ENCODE measurements at places on chromosomes 1 and 21.

- DNase-seq = no peak
Observed at GRCh38 chr1:68959461-68960030, 462.7 kb upstream of the DEPDC1 start.

DNA sequence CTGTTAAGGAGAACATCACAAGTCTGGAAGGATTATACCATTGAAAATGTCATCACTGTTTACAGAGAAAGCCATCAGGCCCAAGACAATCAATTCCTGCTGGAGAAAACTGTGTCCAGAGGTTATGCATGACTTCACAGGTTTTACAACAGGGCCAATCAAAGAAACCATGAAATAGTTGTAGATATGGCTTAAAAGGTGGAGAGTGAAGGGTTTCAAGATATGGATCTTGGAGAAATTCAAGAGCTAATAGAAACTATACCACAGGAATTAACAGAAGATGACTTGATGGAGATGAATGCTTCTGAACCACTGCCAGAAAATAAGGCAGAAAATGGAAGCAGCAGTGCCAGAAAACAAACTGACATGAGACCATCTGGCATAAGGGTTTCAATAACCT is 30.2 kb downstream of the USP1 start:
- DNase-seq = no peak

- DNase-seq = peak; percentile 17
Observed at GRCh38 chr1:10663678-10664035, 132.8 kb downstream of the CASZ1 start.

DNA sequence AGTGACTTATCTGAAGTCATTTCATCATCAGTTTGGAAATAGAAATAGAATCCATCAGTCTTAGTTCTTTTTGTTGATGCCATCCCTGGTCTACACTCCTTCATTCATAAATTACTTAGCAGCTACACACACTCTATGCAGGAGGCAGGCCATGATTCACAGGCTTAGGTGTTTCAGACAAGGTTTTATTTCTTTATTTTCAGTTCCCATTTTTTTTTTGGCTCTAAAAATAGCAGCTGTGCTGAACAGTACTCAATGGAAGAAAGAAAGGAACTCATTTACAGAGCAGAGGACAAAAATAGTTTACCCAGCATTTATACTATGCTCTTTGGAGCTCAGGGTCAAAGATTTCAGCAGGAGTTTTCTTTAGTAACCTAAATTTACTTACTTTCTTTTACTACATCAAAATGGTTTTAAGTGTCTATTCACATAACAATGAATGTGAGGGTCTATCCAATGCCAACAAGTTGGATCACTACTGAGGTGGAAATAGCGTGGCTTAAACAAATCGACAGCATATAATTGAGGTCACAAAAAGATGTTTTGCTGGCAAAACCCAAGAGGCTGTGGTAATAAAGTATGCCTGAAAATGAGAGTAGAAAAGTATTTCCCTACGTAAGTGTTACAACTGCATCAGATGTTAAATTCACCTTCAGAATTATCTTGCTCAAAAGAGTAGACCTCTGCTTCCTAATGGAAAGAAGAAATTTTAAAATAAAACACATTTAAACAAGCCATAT is 7.7 kb downstream of the KRTAP19-8 start:
- DNase-seq = no peak

DNA sequence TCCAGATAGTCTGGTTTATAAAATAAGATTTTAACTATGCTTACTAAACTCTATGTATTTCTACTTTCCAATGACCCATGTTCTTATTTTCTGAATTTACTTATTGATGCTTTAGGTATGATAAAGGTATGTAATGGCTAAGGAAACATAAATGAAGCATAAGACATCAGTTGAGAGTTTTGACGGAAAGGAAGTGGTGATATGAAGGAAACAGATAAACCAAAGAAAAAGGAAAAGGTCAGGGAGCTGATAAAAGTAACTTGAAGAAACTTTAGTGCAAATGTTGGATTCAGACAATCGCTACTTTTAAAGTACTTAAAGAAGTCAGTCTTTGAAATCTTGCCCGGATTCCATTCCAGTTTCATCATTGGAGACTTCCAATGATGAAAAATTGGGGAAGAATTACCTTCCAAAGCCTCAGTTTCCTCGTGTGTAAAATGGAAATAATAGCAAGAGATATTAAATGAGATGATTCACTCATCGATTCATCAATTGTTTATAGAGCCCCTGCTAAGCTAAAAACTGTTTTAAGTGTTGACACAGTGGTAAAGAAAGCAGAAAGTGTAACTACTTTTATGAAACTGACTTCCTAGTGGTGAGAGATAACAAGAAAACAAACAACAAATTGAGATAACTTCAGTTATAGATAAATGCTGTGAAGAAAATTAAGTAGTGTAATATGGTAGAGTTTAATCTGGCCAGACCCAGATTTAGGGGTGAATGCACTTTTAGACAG is 10.6 kb downstream of the PTPRC start:
- no peak for DNase-seq

- DNase-seq = no peak
Observed at GRCh38 chr1:225581186-225581585, 71.7 kb downstream of the ENAH start.

DNA sequence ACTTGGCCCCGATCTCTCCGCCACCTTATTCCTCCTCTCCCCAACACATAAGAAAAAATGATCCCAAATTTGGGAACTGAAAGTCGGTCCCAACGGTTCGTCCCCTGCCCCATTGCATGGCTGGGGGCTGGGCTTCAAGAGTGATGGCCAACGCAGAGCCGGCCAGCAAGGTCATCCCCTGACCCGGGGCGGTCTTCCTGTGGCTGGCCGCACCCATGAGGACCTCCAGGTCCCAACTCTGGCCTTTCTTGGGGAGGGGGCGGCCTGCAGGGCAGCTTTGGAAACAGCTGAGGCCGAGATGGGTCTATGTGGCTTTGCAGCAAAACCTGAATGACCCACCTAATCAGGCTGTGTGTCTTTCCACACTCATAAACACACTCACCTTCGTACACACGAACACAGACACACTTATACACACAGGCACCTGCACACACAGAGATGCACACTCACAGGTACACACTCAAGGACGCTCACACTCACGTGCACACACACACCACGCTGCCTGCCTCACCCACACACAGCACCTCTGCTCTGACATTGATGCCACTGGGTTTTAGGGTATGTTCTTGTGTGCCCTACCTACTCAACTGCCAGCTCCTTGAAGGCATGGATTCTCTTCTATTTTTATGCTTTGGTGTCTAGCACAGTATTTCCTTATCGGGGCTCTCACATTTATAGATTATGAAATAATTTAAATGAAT is 562 bp downstream of the DYNLT5 start:
- DNase-seq = no peak

DNA sequence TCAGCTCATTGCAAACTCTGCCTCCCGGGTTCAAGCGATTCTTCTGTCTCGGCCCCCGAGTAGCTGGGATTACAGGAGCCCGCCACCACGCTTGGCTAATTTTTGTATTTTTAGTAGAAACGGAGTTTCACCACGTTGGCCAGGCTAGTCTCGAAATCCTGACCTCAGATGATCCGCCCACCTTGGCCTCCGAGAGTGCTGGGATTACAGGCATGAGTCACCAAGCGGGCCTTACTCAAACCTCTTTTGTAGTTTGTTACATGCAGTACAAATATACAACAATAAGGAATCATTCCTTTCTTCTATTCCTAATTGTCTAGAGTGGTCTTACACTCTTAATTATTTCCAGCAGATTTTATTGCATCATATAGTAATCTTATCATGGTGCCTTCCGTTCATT is 16.6 kb downstream of the SPATA17 start:
- no peak for DNase-seq

- DNase-seq = no peak
Observed at GRCh38 chr1:153663211-153663610, 4.7 kb downstream of the SNAPIN start.

DNA sequence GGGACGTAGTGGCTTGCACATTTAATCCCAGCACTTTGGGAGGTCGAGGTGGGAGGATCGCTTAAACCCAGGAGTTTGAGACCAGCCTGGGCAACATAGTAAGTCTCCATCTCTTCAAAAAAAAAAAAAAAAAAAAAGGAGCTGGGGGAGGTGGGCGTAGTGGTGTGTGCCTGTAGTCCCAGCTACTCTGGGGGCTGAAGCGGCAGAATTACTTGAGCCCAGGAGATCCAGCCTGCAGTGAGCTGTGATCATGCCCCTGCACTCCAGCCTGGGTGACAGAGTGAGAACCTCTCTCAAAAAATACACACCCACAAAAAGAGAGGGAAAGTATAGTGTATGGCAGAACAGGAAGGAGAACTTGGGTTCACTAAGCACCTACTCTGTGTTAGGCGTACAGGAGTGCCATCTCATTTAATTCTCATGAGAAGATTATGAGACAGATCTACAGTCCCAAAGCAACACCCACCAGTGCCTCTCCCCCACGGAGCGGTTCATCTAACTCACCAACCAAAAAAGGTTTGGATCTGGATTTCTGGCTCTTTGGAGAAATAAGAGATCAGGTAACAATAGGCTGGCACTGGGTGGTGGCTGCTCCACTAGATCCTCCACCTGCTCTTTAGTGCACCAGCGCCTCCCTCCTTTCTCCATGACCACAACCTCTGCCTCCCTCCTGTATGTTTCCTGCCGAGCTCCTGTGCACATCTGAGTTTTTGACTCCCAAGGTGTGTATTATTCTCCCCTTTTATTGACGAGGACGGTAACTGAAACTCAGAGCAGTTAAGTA is 1.4 kb upstream of the TRAF5 start:
- no peak for DNase-seq

DNA sequence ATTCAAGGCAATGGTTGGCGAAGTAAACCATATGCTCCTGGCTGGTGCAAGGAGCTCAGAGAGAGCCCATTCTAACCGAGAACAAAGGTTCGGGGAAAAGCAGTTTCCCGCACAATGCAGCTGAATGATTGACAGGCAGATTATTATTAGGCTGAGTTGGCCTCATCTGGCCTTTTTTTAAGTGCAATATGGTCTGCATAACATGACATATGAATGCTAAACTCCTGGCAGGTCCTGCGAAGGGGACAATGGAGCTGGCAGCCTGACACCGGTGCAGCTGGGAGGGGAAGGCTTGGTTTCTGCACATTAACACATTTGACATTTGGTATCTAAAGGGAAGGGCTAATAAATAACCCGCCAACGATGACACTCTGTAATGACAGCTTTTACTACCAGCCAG is 92.0 kb downstream of the MIS18A start:
- DNase-seq = no peak
